ENCODE measurements at places on chromosomes 6 and 20. TPM values are rescaled to one million over a fixed set of nuclear protein-coding genes. Genes with fewer than 3 reads are reported as not detected.

Gene COL21A1
- 3.1 TPM for total RNA-seq

Gene FARS2
- total RNA-seq = 14.4 TPM

Gene CCN2
- total RNA-seq = 105 TPM

GRCh38 chr20:17985388-17986018, 16.7 kb downstream of the MGME1 start:
- H3K27ac ChIP-seq = no peak overlapping the region
- H3K36me3 ChIP-seq = peaks cover 37% of the 10 kb centered on the region
- H3K4me3 ChIP-seq = no peak overlapping the region
- H3K27me3 ChIP-seq = no peaks in the 10 kb centered on the region
- H3K4me1 ChIP-seq = peaks cover 5% of the 10 kb centered on the region
- no peak for DNase-seq

- H3K27ac ChIP-seq = no peak overlapping the region
- H3K4me3 ChIP-seq = no peak overlapping the region
- no peak for DNase-seq
- no peaks in the 10 kb centered on the region for H3K36me3 ChIP-seq
Measured at GRCh38 chr6:6497541-6497940, 91.0 kb upstream of the LY86 start.

Gene LHFPL5
- total RNA-seq = not detected

GRCh38 chr6:71171497-71172070, 117.0 kb upstream of the OGFRL1 start:
- H3K4me3 ChIP-seq = no peak overlapping the region
- H3K4me1 ChIP-seq = no peaks in the 10 kb centered on the region
- no peaks in the 10 kb centered on the region for H3K36me3 ChIP-seq
- H3K27ac ChIP-seq = no peak overlapping the region

Gene KCNK5
- total RNA-seq = 44.3 TPM
